ENCODE measurements at places on chromosomes 3 and 15.

DNA sequence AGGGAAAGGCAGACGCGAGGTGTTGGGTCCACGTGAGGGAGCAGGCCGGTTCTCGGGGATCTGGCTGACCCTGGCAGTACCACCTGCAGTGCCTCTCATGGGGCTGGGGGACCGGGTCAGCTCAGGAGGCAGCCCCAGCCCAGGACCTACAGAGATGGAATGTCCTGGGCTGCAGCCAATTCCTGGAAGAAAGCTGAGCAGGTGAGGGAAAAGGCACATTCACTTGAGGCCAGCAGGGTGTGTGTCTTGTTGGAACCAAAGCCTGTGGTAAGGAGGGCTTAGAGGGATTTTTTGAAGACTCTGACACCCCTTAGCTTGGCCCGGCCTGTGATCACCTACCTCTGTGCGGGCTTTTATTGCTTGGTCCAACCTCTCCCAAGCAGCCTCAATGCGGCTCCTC is 15.8 kb downstream of the PLA2G4B start:
- DNase-seq: no peak

GRCh38 chr15:62071711-62072308 is 5.0 kb downstream of the C2CD4A start:
- DNase-seq: no peak

DNA sequence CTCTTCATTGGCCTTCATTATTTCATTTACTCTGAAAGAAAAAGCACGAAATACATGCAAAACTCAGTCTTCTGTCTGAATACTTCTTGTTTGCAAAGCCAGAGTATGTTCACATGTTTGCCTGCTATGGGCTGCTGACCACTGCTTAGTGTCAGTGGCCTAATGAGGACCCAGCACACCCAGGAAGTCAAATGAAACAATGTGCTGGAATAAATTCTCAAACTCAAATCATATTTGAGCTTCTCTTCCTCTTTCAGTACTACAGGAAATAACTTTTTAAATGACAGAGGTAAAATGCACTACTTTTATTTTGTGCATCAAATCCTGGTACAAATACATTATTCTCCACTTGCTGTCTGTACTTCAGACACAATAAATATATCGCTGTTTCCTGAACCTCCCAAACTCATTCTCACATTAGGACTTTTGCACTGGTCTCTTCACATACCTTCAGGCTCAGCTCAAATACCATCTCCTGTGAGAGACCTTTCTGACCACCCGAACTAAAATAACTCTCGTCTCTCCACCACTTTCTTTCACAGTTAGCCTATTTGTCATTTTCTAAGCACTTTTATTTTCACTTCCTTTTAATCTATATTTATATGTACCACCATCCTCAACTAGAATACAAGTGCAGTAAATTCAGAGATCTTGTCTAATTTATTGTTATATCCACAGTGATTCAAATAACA is 176.8 kb downstream of the TUSC7 start:
- DNase-seq: no peak

- no peak for DNase-seq
Observed at GRCh38 chr3:95343767-95344166, 1280.9 kb downstream of the NSUN3 start.

GRCh38 chr15:67575039-67575502 is 32.6 kb downstream of the MAP2K5 start:
- DNase-seq: no peak

- DNase-seq: no peak
Observed at GRCh38 chr3:171374661-171375285, 85.4 kb downstream of the TNIK start.

GRCh38 chr3:173711619-173712018 is 314.1 kb downstream of the NLGN1 start:
- DNase-seq: no peak

- DNase-seq: no peak
Observed at GRCh38 chr3:195106418-195106906, 164.5 kb downstream of the XXYLT1 start.

DNA sequence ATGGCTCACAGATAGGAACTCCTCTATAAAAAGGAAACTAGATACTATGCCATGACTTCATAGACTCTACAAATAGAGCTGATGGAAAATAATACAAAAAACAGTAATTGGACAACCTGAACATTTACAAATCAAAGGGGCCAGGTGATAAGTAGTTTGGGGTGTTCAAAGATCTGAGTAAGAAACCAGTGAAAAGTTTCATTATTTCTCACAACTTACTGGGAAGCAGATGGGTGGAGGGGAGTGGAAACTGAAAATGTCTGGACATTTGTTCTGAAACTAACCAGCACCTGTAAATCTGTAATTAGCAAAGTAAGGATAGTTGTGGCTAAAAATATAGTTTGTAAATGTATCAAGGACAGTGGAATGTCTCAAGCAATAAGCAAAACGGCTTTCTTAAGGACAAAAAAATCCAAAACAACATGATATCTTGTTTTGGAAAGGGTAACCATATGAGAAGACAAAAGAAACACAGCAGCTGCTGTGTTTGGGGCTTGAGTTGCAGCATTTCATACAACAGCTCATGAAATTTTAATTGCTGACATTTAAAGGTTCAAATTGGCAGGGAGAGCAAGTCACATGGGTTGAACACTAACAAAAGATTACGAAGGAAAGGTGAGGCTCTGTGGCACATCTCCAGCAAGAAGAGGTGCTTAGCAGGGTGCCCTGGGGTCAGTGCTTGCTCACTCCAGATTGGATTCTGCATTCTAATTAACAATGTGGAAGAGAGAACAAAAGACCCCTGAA is 26.8 kb upstream of the THBS1 start:
- no peak for DNase-seq

- DNase-seq: no peak
Observed at GRCh38 chr15:27639595-27639994, 459.5 kb downstream of the OCA2 start.

DNA sequence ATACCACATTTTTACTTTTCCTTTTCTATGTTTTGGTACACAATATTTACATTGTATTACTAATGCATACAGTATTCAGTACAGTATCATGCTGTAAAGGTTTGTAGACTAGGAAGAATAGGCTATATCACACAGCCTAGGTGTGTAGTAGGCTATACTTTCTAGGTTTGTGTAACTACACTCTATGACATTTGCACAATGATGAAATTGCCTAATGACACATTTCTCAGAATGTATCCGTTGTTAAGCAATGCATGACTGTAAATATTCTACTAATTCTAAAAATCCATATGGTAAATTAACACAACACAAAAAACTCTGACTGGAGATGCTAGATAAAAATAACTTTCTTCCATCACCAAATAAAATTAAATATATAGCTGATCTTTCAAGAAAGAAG is 16.2 kb downstream of the NEDD4 start:
- no peak for DNase-seq

- DNase-seq: no peak
Observed at GRCh38 chr15:81475926-81476325, 101.9 kb upstream of the TMC3 start.

DNA sequence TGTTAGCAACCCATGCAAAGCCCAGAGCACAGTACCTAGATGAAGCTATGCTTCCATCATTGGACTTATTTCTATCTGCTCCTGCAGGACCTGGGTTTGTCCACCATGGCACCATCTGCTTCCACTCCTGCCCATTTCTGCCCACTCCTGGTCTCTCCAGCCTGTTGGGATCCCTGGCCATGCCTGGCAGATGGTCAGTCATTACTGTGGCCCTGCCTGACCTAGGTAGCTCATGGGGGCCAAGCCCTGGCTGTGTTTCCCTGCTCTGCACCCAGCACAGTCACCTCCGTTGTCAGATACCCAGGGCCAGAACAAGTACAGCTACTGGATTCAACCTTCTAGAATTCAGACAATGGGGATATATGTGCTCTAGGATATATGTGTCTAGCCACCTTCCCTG is 185.8 kb upstream of the TLE3 start:
- no peak for DNase-seq

GRCh38 chr3:30201715-30202114 is 404.7 kb upstream of the TGFBR2 start:
- DNase-seq: no peak

GRCh38 chr3:47283591-47284364 is 1.0 kb downstream of the KLHL18 start:
- DNase-seq: no peak
